ENCODE measurements at places on chromosomes 6 and 20. TPM values are rescaled to one million over a fixed set of nuclear protein-coding genes. Genes with fewer than 3 reads are reported as not detected.

Gene LY6G6F
- total RNA-seq: not detected

Gene EEF1A2
- total RNA-seq: 1.7 TPM

Gene SLC26A8
- not detected for total RNA-seq

Gene CLPSL1
- total RNA-seq: not detected

Gene HLA-DMB
- 0.83 TPM for total RNA-seq

Gene PRR18
- total RNA-seq: not detected

Gene MLN
- not detected for total RNA-seq

Gene SNPH
- total RNA-seq: 18.5 TPM

Gene SLC4A11
- total RNA-seq: 0.51 TPM

Gene XKR7
- not detected for total RNA-seq

Gene ETV7
- total RNA-seq: 1.0 TPM

Gene THBD
- total RNA-seq: 8.4 TPM

Gene CST4
- 0.17 TPM for total RNA-seq

- DNase-seq: no peak
Observed at GRCh38 chr6:3926150-3926482, 76.9 kb downstream of the FAM50B start.

DNA sequence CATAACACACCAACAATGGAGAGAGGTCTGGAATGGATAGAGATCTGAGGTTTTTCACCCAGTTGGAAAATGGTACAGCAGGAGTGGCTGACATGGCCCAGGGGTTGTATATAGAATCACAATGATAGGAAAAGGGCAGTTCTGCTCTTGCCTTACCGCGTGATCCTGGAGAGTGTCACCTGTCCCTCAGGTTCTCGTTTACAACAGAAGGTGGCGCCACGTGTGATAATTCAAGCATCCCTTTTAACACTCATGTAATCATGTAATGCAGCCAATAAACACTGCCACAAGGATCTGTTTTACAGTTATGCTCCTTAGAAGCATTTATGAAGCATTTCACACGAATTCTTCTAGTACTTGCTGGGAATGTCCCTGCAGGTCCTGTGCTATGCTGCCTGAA is 12.9 kb upstream of the WFDC2 start:
- DNase-seq: no peak

GRCh38 chr6:116449565-116449964 is 11.6 kb upstream of the CALHM6 start:
- no peak for DNase-seq

DNA sequence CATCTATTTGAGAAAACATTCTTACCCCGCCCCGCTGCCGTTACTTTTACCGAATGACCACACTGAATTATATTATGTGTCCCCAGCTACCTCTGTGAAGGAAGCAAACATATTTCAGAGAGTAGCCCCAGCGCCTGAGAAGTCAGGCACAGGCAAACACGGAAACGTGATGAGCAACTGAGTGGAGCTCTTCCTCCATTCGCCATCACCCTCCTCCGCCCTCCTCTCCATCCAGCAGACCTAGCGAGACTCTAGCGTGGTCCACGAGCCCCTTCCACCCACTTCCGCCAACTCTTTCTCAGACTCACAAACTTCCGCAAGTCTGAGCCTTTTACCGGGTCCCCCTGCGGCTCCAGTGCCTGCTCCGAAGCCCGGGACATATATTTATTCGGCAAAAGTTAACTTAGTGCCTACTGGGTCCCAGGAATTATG is 582 bp downstream of the SNRPB start:
- DNase-seq: peak; percentile 68

DNA sequence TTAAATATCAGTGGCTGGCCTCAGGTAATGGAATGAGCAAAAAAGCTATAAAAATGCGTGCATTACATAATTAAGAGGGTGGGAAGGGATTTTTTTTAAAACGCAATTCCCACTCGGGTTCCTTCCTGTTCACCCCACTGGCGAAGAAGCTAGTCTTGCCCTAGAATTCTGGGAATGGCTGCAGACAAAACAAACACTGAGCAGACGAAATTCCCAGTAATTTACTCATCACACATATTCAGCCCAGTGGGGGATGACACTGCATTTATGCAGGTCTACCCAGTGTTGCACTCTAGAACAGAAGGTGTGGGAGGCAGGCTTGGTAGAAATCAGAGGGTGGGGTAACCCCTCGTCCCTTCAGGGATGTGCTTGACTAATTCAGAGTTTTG is 2695.0 kb upstream of the DEFB115 start:
- DNase-seq: peak; percentile 83

DNA sequence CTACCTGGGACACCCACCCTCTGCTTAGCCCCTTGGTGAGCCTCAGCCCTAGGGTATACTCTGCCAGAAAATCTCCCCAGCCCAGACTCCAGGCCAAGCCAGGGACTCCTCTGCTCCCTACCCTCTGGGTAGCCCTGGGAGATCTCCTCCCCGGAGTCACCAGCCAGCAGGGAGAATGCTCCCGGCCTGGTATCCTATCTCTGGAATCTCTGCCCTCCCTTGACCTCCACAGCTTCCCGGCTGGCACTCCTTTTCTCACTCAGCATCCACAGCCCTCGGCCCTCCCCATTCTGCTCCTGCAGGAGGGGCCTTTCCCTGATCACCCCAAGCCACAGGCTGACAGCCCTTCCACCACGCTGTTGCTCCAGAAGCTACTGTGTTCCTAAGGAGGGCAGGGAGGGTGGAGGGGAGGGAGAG is 22.6 kb downstream of the NOL4L start:
- DNase-seq: no peak

DNA sequence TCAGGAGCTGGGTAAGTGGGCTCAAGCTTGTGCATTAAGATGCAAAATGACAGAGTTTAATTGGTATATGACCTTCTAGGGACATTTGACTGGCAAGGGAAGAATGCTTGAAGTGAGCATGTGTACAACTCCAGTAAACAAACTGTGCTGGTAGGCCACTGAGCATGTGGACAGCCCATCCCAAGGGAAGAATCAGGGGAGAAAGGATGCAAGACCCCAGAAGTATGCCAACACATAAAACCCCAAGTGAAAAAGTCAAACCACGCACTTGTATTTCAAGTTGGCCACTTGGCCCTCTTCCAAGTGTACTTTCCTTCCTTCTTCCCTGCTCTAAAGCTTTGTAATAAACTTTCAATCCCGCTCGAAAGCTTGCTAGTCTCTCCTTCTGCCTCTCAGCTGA is 10.4 kb upstream of the THBD start:
- no peak for DNase-seq

GRCh38 chr6:164854526-164854925 is 454.9 kb downstream of the C6orf118 start:
- no peak for DNase-seq

DNA sequence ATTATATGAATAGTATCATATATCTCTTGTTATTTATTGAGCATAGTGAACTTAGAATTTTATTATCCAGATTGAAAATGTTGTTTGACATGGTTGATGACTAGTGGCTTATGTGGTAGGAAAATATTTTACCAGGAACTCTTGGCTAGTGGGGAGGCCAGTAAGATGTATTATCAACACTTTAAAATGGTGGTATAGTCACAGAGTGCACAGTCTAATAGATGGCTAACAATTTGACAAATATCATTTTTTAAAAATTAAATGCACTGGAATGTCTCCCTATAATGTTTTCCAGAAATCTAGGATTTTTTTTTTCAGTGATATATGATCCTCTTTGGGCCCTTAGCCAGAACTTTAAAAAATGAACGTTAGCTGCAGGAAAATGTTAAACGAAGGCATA is 26.9 kb upstream of the EYA4 start:
- peak; percentile 28 for DNase-seq

DNA sequence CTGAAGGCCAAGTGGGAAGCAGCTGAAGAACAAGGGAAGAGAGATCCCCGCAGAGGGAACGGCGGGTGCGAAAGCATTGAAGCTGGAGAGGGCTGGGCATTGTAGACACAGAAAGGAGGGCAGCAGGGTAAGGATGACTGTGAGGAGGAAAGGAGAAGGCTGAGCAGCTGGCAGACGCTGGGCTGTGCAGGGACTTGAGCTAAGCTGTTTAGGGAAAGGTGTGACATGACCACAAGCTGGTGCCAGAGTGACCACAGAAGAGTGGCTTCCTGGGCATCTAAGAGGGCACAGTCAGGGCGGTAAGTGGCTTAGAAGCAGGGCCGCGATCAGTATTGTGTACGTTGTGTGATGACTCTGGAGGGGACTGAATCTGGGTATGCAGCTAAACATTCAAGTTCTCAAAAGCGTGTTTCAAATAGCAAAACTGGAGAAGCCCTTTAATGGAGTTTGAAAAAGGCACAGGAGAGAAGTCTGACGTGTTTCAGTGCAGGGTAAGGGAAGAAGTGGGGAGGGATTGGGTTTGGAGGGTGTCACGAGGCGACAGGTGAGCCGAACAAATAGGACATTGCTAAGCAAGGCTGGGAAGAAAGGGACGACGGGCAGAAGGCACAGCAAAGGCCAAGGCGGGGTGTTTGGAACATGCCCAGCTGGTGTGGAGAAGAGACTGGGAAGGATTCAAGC is 46.1 kb upstream of the ARFGEF2 start:
- no peak for DNase-seq

- peak; percentile 61 for DNase-seq
Observed at GRCh38 chr6:148750838-148751792, 4.3 kb downstream of the UST start.

GRCh38 chr20:32612351-32613191 is 27.4 kb upstream of the NOL4L start:
- no peak for DNase-seq

GRCh38 chr20:22410556-22411130 is 173.7 kb downstream of the FOXA2 start:
- DNase-seq: no peak

- DNase-seq: peak; percentile 97
Observed at GRCh38 chr6:63572044-63572746, at the start of the genes LOC128125822 and PTP4A1. Gene LOC128125822, plus strand, starts transcription at chr6:63572480. Gene PTP4A1, plus strand, starts transcription at chr6:63572480. Its CDS starts 4,401 bp downstream, at chr6:63576881.

DNA sequence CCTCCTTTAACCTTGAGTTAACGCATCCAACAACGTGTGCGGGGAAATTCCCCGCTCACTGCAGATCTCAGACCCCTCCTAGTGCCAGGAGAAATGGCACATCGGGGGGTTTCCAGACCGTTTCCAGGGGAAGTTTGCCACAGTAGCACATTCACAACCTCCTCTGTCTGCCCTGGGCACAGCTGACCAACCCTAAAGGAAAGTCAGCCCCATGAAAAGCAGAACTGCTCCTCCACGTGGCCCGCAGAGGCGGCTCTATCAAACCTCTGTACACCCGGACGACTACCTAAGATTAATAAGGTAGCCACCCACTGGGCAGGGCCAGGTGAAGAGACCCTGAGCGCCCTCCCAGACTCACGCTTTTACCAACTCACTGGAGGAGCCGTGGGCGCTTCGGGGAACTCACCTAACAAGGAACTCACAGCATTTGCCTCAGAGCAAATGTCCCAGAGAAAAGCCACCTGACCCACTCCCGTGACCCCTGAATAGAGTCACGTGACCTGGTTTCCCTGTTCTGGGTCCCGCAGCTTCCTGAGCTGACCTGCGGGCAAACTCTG is 93.1 kb downstream of the PRND start:
- DNase-seq: no peak

All from fibroblast of lung (primary cell).